ENCODE measurements at places on chromosomes 11 and 22.
A peak's percentile ranks its signal among the peaks of the same experiment; 100 is the strongest.

- peak; percentile 63 for DNase-seq
These were observed 20.3 kb downstream of the TEF start for GRCh38 chr22:41401781-41402648.

GRCh38 chr11:35112056-35112845 lies 26.7 kb upstream of the CD44 start:
- no peak for DNase-seq

GRCh38 chr22:17120281-17120680 lies 879 bp downstream of the TMEM121B start:
- no peak for DNase-seq

DNA sequence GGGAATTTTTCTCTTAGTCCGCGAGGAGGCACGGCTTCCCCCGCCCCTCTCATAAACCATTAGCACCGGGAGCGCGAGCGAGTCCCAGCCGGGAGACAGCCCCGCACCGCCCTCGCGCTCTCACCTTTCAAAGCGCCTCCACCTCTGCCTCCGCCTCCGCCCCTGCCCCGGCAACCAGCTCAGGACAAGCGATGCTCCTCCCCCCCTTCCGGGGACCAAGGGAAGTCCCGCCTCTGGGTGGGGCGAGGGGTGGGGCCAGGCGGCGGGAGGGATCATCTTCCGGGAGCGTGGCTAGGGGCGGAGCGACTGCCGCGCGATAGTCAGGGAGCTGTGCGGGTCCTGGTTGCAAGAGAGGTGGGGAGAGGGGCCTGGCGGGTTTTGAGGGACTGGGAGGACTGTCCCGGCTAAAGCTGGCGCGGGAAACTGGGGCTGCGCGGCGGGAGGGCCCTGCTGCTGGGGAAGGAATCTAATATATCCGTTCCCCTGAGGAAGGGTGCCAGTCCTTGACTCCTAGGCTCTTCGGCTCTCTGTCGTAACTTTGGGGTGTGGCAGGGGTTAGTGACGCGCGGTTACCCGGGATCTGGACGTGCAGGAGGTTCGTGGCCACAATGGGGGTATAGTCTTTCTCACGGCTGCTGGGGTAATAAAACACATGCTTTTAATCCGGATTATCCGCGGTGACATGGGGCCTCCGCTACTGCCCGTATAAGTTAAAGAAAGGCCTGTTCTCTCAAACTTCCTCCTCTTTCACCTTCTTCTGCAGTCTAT lies at the start of the genes CCDC82 and JRKL:
TSS of gene CCDC82 (minus strand) at position 193 of the 768 bp plus-strand sequence. CDS start 5,165 bp downstream, outside the sequence.
TSS of gene JRKL (plus strand) at position 294 of the 768 bp plus-strand sequence. CDS start 637 bp downstream, outside the sequence.
- peak; percentile 96 for DNase-seq

GRCh38 chr22:37455896-37456295 lies 28.6 kb upstream of the ELFN2 start:
- DNase-seq = no peak

DNA sequence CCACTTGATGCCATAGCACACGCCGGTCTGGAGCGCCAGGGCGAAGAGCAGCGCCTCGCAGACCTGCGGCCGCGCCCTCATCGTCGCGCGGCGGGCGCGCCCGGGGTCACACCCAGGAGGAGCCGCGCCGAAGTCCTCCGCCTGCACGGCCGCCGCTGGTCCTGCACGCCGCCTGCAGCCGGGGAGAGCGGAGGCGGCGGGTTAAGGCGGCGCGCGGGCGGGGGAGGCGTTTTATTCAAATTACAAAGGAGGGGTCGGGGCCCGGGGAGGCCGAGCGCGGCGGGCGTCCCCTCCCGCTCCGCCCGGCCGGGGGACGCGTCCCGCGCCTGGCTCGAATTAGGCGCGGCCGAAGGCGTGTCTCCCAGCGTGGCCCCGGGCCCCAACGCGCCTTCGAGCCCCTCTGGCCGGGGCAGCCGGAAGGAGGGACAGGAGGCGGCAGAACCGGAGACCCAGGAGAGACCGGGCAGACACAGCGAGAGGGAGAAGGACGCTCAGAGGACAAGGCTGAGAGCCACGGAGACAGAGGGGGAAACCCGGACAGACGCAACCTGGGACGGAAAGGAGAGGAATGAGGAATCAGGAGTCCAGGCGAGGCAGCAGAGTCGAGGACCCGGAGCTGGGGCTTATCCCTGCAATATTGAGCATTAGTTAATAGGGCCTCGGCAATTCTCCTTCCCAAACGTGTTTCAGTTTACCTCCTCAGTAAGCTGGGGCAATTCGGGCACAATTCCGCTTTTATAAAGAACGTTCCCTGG lies at the start of gene WNT11:
TSS of gene WNT11 (minus strand) at position 176 of the 755 bp plus-strand sequence. CDS start at position 81, 95 bp downstream.
- DNase-seq = peak; percentile 45

DNA sequence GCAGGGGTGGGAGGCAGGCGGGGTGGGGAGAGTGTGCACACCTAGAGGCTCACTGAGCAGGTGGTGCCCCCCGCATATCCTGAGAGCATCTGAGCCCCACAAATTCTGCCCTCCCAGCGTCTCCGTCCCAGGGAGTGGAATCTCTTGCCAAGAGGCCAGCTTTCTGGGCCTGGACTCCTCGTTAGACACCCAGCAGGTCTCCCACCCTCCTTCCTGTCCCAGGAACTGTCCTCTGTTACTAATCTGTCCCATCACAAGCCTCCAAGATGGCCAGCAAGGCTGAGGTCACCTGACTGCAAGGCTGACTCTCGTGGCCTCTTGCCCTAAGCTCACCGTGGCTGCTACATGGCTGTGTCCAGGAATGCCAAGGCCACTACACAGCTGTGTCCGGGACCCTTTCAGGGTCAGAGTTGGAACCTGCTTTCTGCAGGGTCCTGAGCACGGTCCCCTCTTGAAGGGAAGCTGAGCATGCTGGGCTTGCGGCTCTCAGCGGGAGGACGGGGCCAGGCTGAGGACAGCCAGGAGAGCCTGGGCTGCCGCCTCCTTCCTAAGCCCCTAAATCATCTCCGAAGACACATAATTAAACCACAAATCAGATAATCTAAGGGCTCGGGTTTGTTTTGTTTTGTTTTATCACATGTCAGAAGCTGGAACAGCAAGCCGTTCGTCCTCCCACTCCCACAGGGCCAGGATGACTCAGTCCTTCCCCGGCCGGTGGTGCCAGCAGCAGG lies 1327.3 kb downstream of the TBC1D22A start:
- DNase-seq = peak; percentile 77

- no peak for DNase-seq
These were observed 9.7 kb upstream of the UBASH3B start for GRCh38 chr11:122645847-122646246.

Measured in tibial artery (tissue), 4 donors.